Smooth muscle cell of the umbilical artery (primary cell): ENCODE measurements at places on chromosomes 6 and 20. TPM values are rescaled to one million over a fixed set of nuclear protein-coding genes. Genes with fewer than 3 reads are reported as not detected.

Gene PRICKLE4
- 0.23 and 1.2 TPM in 2 replicates for total RNA-seq

Gene EPB41L1
- total RNA-seq = 26.7 and 39.8 TPM in 2 replicates

Gene NELFE
- total RNA-seq = 89.1 and 109 TPM in 2 replicates

Gene TRIM31
- total RNA-seq = not detected in 2 replicates

Gene CTCFL
- not detected in 2 replicates for total RNA-seq

Gene GSTA3
- not detected in 2 replicates for total RNA-seq

Gene REM1
- not detected in 2 replicates for total RNA-seq

Gene KIAA0408
- 1.5 and 6.9 TPM in 2 replicates for total RNA-seq
